ENCODE measurements at places on chromosomes 16 and 17. TPM values are rescaled to one million over a fixed set of nuclear protein-coding genes. Genes with fewer than 3 reads are reported as not detected.
A peak's percentile ranks its signal among the peaks of the same experiment; 100 is the strongest.

The MYH3 gene
- total RNA-seq, result 3.3 TPM

The C1QTNF8 gene
- not detected for total RNA-seq

The ATP2A1 gene
- total RNA-seq, result 3.4 TPM

The PRR35 gene
- total RNA-seq, result not detected

The PLCG2 gene
- 7.6 TPM for total RNA-seq

The RNF43 gene
- total RNA-seq, result 1.0 TPM

The HOXB9 gene
- total RNA-seq, result 1.9 TPM

DNA sequence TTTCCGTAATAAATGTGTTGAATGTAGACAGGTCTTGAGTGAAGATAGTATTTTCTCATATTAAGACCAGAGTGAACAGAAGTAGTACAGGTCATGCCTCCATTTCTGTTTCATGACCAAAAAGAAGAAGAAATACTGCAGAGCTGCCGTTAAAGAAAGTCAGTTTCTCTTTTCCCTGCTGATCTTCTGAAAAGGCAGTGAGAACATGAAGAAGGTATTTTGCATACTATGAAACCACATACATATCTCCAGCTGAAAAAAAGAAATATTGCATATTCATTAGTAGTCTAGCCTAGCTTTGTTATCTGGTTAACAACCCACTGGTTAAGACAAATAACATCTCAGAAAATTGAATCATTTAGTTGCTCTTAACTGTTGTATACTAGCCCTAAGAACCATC, 138.4 kb downstream of the PHKB start:
- no peak overlapping the region for H3K4me3 ChIP-seq
- H3K4me1 ChIP-seq, result no peaks in the 10 kb centered on the region
- no peak overlapping the region for H3K27ac ChIP-seq
- no peak for DNase-seq
- H3K36me3 ChIP-seq, result peaks cover 10% of the 10 kb centered on the region
- H3K27me3 ChIP-seq, result no peaks in the 10 kb centered on the region

DNA sequence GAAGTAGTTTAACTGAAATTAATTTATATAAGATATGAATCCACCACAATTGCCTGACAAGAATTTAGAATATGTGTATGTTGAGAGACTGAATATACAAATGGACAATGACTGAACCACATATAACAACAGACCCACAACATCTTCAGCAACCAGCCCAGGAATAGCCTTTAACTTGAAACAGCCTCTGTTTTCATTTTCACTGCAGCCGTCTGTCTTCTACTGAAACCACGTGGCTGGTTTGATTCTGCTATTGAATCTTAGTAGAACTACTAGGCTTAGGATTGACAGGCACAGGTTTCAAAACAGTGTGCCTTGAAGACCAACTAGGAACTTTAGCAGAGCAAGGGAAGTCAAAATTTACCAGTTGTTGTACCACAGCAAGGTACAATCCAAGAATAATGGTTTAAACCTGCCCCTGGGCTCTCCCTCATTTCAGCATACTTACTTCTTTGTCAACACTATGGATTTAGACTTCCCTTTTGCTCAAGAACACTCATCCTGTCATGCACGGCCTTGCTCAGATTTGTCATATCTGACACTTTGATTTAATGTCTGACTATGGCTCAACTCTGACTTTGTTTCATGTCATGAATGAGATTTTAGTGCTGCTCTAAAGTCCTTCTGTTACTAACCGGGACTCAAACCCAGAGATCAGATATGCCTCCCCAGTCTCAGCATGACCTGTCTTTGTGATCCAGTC, 355.0 kb downstream of the KIF2B start:
- no peak for DNase-seq
- no peaks in the 10 kb centered on the region for H3K4me1 ChIP-seq
- H3K4me3 ChIP-seq, result no peak overlapping the region
- H3K36me3 ChIP-seq, result no peaks in the 10 kb centered on the region
- no peak overlapping the region for H3K27ac ChIP-seq
- no peaks in the 10 kb centered on the region for H3K27me3 ChIP-seq

DNA sequence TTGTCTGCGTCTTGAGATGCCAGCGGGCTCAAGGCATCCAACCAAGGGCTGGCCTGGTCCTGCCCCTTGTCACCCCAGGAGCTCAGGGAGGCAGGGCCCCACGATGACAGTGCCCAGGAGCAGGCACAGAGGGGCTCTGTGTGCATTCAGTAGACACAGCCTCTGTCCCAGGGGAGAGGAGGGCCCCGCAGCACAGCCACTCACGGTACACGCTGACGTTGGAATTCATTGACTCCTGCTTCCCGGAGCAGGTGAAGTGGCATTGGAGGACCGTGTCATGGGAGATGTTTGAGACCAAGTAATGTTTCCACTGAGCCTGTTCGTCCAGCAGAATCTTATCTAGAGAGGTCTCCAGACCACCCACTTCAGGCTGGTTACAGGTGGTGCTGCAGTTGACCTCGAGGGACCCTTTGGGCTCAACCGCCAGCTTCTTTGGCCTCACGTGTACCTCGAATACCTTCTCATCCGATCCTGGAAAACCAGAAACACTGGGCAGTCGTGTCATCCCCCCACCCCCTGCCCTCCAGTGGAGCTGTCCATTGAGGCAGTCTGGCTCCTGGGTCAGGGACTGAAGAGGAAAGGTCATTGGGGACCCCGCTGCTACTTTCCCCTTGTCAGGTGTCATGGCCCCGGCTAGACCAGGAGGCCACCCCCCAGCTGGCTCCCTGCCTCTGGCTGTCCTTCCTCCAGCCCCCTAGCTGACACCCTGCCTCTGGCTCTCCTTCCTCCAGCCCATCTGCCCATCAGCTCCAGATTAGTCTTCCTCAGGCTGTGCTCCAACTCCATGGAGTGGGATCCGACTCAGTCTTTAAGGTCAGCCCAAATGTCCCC, 7.0 kb downstream of the PRR29 start:
- peak; percentile 3 for DNase-seq
- H3K27me3 ChIP-seq, result no peaks in the 10 kb centered on the region
- H3K4me1 ChIP-seq, result peaks cover 32% of the 10 kb centered on the region
- H3K36me3 ChIP-seq, result peaks cover 13% of the 10 kb centered on the region

- H3K27ac ChIP-seq, result no peak overlapping the region
- no peak for DNase-seq
Measured at GRCh38 chr17:33175562-33175961, 117.5 kb downstream of the ASIC2 start.

GRCh38 chr17:28141773-28142172, 99.3 kb downstream of the NLK start:
- H3K27me3 ChIP-seq, result no peaks in the 10 kb centered on the region
- no peak overlapping the region for H3K4me3 ChIP-seq
- no peak for DNase-seq
- no peak overlapping the region for H3K27ac ChIP-seq

- no peak overlapping the region for H3K4me3 ChIP-seq
- H3K27ac ChIP-seq, result no peak overlapping the region
- H3K4me1 ChIP-seq, result no peaks in the 10 kb centered on the region
- no peak for DNase-seq
- H3K27me3 ChIP-seq, result no peaks in the 10 kb centered on the region
Measured at GRCh38 chr16:83929811-83930555, 23.1 kb upstream of the OSGIN1 start.

DNA sequence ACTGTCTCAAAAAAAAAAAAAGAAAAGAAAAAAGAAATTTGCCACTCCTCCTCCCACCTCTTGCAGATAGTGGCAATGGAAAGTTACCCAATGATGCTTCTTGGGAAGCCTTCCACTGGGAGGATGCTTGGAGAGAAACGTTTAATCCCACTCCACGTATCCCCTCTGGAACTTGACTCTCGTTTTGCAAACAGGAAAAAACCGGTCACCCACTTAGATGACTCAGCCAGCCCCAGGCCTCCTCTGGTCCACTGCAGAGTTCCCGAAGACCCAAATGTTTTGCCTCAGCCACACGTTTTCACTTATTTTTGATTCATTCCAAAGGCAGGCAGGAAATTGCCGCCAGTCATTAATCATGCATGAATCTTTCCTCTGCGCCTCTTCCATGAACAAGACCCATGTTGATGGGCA, 9.3 kb upstream of the TNFRSF17 start:
- H3K27me3 ChIP-seq, result no peaks in the 10 kb centered on the region
- H3K36me3 ChIP-seq, result no peaks in the 10 kb centered on the region
- no peak for DNase-seq
- no peak overlapping the region for H3K4me3 ChIP-seq

DNA sequence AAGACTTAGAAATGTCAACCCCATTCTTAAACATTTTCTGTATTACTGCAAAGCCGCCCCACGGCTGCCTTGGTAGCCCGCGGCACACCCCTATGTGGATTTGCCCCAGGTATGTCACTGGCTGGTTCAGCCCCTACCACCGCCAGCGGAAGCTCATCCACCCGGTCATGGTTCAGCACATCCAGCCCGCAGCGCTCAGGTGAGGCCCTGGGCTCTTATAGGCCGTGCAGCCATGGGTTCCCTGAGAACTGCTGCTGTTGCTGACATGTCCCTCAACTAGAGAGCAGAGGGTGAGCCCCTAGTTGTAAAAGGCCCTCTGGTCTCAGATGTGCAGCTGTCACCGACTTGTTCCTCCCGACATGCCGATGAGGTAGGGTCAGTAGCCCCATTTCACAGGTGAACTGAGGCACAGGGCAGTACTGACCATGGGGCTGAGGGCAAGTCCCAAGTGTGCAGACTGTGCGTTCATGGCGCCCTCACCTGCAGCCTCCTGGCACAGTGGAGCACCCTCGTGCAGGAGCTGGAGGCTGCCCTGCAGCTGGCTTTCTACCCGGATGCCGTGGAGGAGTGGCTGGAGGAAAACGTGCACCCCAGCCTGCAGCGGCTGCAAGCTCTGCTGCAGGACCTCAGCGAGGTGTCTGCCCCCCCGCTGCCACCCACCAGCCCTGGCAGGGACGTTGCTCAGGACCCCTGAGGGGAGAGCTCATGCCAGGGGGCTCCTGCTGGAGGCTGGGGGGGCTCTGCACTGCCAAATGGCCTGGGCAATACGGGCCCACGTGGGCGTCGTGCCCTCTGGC, 8.7 kb downstream of the CYBC1 start:
- no peak for DNase-seq
- H3K36me3 ChIP-seq, result peaks cover 22% of the 10 kb centered on the region
- no peak overlapping the region for H3K27ac ChIP-seq
- no peak overlapping the region for H3K4me3 ChIP-seq

DNA sequence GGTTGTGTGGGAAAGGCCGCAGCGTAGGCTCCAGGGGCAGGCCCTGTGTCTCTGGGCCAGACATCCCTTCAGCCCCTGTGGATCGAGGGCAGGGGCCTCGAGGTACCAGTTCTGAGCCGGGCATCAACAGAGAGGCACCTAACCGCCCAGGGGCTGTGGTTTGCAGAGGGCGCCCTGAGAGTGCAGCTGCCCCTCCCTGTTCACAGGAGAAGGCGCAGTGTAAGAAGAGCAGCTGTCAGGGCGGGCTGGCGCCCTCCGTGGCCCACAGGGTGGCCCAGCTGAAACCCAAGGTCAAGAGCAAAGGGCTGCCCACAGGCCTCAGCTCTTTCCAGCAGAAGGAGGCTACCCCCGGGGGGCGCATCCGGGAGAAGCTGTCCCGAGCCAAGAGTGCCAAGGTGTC, 56.5 kb downstream of the ACTG1 start:
- no peaks in the 10 kb centered on the region for H3K27me3 ChIP-seq
- H3K36me3 ChIP-seq, result no peaks in the 10 kb centered on the region
- peaks cover 6% of the 10 kb centered on the region for H3K4me1 ChIP-seq
- no peak for DNase-seq

- DNase-seq, result no peak
- no peaks in the 10 kb centered on the region for H3K36me3 ChIP-seq
- H3K4me1 ChIP-seq, result peaks cover 17% of the 10 kb centered on the region
- no peaks in the 10 kb centered on the region for H3K27me3 ChIP-seq
- no peak overlapping the region for H3K4me3 ChIP-seq
- peak overlapping the region; percentile 37 for H3K27ac ChIP-seq
Measured at GRCh38 chr16:4617880-4618279, 3.2 kb upstream of the UBALD1 start.

DNA sequence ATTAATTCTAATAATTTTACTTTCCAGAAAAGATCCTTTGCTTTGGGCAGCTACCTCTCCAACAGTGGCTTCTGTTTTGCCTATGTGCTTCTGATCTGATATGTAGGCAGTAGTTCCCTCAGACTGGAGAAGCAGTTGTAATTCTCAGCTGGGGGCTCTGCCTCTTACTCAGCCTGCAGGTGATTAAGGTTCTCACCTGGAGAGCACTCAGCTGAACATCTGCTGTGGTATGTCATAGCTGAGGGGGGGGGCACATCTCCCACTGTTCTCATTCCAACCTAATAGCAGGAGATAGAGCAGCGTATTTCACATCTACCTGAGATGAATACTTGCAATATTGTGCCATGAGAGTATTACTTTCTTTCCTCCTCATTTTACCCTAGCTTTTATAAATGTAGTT, 511.9 kb upstream of the CDH8 start:
- H3K36me3 ChIP-seq, result no peaks in the 10 kb centered on the region
- H3K27me3 ChIP-seq, result no peaks in the 10 kb centered on the region
- H3K4me1 ChIP-seq, result no peaks in the 10 kb centered on the region
- H3K4me3 ChIP-seq, result no peak overlapping the region

GRCh38 chr17:82021107-82021899, 1.4 kb downstream of the CENPX start:
- DNase-seq, result peak; percentile 83
- no peaks in the 10 kb centered on the region for H3K36me3 ChIP-seq
- H3K27me3 ChIP-seq, result no peaks in the 10 kb centered on the region
- peaks cover 14% of the 10 kb centered on the region for H3K4me1 ChIP-seq

DNA sequence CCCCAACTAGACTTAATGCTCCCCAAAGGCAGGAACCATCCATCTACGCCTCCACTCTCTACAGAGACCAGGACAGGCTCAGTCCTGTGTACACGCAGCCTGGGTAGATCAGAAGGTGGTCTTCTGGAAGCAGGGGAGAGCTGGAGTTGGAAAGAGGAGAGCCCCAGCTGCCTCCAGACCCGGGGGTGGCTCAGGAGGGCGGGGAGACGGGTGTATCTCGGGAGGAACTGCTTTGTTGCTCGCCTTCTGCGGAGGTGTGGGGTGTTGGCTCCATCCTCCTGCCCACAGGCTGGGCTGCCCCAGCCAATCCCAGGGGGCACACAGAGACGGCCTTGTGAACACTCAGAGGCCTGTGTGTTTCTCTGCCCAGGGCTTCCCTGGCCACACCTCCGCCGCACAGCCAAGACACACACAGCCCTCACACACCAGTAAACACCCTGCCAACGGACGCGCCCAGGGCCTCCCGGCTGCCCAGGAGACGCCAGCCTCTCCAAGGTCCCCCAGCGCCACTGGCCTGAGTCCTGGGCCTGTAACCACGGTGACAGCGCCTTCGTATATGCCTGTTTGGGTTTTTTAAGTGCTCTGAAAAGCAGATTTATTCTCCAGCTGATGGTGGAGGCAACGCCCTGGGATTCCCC, 143.4 kb upstream of the CDC42EP4 start:
- H3K27me3 ChIP-seq, result no peaks in the 10 kb centered on the region
- H3K36me3 ChIP-seq, result peaks cover 8% of the 10 kb centered on the region
- H3K27ac ChIP-seq, result no peak overlapping the region
- no peak for DNase-seq

DNA sequence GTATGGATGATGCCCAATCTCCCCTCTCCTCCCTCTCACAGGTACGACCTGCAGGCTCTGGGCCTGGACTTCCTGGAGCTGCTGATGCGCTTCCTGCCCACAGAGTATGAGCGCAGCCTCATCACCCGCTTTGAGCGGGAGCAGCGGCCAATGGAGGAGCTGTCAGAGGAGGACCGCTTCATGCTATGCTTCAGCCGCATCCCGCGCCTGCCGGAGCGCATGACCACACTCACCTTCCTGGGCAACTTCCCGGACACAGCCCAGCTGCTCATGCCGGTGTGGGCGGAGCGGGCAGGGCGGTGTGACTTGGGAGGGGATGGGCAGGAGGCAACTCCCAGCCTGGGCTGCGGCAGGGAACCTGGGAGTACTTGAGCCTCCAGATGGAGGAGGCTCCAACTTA, 18.1 kb downstream of the SPATA32 start:
- DNase-seq, result no peak
- peaks cover 35% of the 10 kb centered on the region for H3K4me1 ChIP-seq
- H3K27ac ChIP-seq, result no peak overlapping the region
- H3K36me3 ChIP-seq, result peaks cover 67% of the 10 kb centered on the region
